ENCODE measurements at places on chromosomes 5 and 9. TPM values are rescaled to one million over a fixed set of nuclear protein-coding genes. Genes with fewer than 3 reads are reported as not detected.

DNA sequence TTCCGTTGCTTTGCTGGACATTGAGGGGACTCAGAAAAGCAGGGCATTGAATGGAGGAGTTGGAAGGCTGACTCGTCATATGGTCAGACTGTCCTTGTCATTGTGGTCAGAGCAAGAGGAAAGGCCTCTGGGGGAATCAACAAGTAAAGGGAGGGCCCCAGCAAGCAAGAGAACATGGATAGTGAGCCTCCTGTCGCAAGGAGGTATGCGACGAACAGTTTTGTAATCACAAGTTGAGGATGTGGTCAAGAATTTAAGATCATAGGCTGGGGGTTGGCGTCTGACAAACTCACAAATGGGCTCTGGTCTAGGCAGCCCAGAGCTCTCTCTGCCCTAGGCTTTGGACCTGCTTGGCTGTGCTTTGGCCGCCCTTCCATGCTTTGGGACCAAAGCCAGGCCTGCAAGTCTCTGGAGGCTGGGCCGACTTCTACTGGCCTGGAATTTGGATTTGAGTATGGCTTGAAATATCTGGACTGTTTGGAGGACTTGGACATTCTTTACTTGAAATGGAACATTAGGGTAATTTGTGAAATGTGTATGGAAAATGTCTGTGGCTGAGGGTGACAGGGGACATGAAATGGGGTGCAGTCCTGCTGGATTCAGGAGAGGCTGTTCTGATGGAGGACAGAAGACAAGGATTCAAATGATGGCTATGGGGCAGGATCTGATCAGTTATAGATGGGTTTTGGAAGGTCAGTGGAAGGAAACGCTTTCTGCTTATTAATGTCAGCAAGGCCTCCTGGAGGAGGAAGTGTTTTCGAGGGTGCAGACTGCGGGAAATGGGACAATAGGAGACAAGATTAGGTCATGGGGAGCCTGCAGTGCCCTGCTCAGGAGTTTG, 19.2 kb upstream of the NDST1 start:
- peak overlapping the region; percentile 81 for H3K4me3 ChIP-seq
- H3K36me3 ChIP-seq = peaks cover 2% of the 10 kb centered on the region
- peaks cover 74% of the 10 kb centered on the region for H3K4me1 ChIP-seq
- peak overlapping the region; percentile 83 for H3K27ac ChIP-seq
- DNase-seq = no peak

DNA sequence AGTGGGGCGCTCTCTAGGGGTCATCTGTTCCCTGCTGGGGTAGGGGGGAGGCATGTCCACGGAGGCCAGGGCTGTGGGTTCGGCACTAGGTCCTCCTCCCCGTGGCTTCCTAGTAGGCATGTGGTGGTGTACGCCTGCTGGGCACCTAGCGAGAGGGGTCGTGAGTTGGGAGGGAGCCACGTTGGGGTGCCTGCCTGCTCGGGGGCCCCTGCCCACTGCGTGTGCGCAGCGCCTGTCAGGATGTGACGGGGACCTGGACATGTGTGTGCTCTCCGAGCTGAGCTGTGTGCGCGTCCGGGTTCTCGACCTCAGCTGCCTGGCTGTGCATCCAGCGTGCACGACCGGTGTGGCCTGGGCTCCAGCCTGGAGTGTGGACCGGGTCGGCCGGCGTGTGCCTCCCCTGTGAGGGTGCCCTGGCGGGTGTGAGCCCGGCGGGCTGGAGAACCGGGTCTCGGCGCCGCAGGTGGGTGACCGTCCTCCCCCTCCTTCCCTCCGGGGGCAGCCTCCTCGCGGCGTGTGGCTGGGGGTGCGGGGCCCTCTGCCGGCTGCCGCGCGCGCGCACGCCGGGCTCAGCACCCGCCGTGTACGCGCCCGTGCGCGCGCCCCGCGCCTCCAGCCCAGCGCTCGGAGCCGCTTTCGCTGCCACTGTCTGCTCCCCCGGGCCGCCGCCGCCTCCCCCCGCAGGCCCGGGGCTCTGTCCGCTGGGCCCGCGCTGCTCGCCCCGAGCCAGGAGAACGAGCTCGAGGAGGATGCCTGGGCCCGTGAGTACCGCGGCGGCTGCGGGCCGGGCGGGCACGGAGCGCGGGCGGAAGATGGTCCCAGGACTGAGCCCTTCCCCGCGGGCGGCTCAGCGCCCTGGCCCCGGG, at the start of gene PRR7:
PRR7 (plus strand) TSS at position 615 of the 866 bp plus-strand sequence. CDS start 8,254 bp downstream, outside the sequence.
- DNase-seq = peak; percentile 94
- H3K4me1 ChIP-seq = peaks cover 21% of the 10 kb centered on the region
- peak within 1 kb of the TSS; percentile 80 for H3K27ac ChIP-seq
- peaks cover 4% of the 10 kb centered on the region for H3K36me3 ChIP-seq
- peak within 1 kb of the TSS; percentile 64 for H3K4me3 ChIP-seq
- no peaks in the 10 kb centered on the region for H3K27me3 ChIP-seq

DNA sequence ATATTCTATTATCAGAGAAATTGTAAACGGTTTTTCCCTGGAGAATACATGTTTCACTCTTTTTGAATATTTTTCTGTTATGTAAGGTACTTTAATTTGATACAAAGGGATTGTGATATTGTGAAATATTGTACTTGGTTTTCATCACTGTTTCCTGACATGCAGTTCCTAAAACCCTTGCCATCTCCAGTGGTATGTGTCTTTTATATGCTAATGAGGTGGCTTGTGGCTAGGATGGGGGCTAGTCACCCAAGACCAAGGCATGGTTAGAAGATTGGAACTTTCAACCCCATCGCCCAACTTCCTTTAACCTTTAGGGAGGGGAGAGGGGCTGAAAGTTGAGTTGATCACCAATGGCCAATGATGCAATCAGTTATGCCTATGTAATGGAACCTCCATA, 160.6 kb downstream of the TAF11L14 start:
- no peak overlapping the region for H3K27ac ChIP-seq
- no peak for DNase-seq
- no peaks in the 10 kb centered on the region for H3K4me1 ChIP-seq
- H3K4me3 ChIP-seq = no peak overlapping the region
- H3K27me3 ChIP-seq = no peaks in the 10 kb centered on the region

- no peak overlapping the region for H3K4me3 ChIP-seq
- H3K36me3 ChIP-seq = no peaks in the 10 kb centered on the region
- H3K27me3 ChIP-seq = no peaks in the 10 kb centered on the region
- H3K4me1 ChIP-seq = peaks cover 21% of the 10 kb centered on the region
- peak overlapping the region; percentile 67 for H3K27ac ChIP-seq
- no peak for DNase-seq
Measured at GRCh38 chr9:70553707-70554673, 139.5 kb upstream of the KLF9 start.

DNA sequence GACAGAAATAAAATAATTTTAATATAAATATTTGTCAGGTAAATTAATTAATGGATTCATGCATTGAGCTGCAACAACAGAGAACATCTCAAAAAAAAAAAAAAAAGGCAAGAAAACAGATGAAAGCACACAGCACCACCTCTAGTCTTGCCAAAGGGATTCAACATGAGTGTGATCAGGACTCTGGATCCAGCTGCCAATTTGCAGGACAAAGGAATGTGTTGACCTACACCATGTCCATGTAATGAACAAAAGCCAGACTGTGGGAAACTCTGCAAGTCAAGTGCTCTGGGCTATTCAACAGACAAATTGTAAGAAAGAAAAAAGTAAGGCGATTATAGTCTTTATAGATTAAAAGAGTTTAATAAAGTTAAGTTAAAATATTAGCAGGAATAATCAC, 769.3 kb downstream of the TLR4 start:
- no peaks in the 10 kb centered on the region for H3K36me3 ChIP-seq
- no peak for DNase-seq
- no peak overlapping the region for H3K27ac ChIP-seq

ZNG1C gene
- total RNA-seq = 28.4 TPM

DNA sequence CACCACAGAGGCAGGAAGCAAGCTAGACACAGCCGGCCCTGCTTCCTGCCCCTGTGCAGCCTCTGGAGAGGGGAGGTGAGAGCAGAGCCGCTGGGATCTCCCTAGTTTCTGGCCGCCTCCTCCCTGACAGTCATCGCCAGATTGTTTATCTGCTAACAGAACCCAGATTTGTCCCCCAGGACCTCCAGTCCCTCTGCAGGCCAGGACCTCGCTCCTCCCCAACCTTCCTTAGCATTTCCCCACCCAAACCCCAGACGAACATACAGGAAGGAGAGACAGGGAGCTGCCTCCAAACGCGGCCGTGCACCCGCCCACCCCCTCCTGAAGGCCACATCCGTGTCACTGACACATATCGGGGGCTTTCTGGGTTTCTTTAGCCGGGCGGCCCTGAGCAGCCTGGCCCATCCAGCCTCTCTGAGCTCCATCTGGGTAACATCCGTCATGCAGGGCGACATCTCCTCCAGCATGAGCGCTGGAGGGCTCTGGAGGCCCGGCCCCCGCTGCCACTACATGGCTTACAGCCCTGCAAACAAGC, 47.5 kb downstream of the DBH start:
- H3K4me3 ChIP-seq = no peak overlapping the region
- DNase-seq = peak; percentile 62
- H3K4me1 ChIP-seq = peaks cover 10% of the 10 kb centered on the region
- peak overlapping the region; percentile 41 for H3K27ac ChIP-seq
- H3K36me3 ChIP-seq = no peaks in the 10 kb centered on the region
- no peaks in the 10 kb centered on the region for H3K27me3 ChIP-seq

GRCh38 chr5:133222040-133222439, 170.2 kb downstream of the HSPA4 start:
- H3K27me3 ChIP-seq = no peaks in the 10 kb centered on the region
- DNase-seq = no peak
- H3K36me3 ChIP-seq = no peaks in the 10 kb centered on the region
- peaks cover 35% of the 10 kb centered on the region for H3K4me1 ChIP-seq
- H3K27ac ChIP-seq = peak overlapping the region; percentile 2
- H3K4me3 ChIP-seq = no peak overlapping the region

DNA sequence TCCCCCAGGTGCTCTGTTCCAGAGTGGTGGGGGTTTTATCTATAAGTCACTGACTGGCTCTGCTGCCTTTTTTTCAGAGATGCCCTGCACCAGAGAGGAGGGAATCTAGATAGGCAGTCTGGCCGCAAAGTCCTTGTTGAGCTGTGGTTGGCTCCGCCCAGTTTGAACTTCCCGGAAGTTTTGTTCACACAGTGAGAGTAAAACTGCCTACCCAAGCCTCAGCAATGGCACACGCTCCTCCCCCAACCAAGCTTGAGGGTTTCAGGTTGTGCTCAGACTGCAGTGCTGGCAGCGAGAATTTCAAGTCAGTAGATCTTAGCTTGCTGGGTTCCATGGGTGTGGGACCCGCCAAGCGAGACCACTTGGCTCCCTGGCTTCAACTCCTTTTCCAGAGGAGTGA, 1428.6 kb downstream of the MAT2B start:
- no peak overlapping the region for H3K27ac ChIP-seq
- H3K4me3 ChIP-seq = no peak overlapping the region
- no peaks in the 10 kb centered on the region for H3K4me1 ChIP-seq
- DNase-seq = no peak
- H3K36me3 ChIP-seq = no peaks in the 10 kb centered on the region

PSAT1 gene
- total RNA-seq = 302 TPM

GRCh38 chr5:124972703-124973102, 226.3 kb upstream of the ZNF608 start:
- no peaks in the 10 kb centered on the region for H3K36me3 ChIP-seq
- DNase-seq = no peak
- H3K27ac ChIP-seq = no peak overlapping the region

DNA sequence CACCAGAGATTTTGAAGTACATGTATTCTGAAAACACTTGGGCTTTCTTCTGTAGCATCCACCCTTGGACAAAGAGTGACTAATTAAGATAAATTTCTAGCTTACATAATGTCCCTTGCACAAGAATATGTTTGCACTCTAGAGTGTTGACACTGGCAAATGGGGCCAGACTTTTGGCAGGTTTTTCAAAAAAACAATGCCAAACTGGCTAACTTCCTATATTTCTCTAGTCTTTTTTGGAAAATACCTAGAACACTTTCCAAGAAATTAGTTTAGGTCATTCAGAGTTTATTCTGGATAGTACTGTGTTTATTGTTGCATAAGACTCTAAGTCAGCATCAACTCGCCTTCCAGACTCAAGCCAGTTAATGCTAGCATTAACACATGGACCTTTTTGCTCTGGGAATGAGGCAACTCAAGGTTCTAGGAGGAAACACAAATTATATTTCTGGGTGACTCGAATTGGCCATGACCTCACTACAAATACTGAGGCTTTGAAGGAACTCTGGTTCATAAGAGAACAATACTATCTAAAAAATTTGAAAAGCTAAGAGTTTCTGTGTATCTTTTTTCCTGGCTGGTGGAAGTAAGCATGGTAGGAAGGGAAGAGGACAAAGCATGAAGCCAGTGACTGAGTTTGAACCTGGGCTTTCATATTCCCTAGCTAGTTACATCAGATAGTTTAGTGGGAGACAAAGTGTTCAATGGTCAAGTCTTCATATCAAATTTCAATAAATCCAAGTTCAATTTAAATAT, 101.6 kb downstream of the NREP start:
- H3K27ac ChIP-seq = no peak overlapping the region
- peaks cover 8% of the 10 kb centered on the region for H3K36me3 ChIP-seq
- H3K4me1 ChIP-seq = peaks cover under 1% of the 10 kb centered on the region
- H3K27me3 ChIP-seq = no peaks in the 10 kb centered on the region

- DNase-seq = no peak
- no peak overlapping the region for H3K27ac ChIP-seq
- H3K4me3 ChIP-seq = no peak overlapping the region
Measured at GRCh38 chr9:109250311-109250741, 70.5 kb downstream of the EPB41L4B start.

DNA sequence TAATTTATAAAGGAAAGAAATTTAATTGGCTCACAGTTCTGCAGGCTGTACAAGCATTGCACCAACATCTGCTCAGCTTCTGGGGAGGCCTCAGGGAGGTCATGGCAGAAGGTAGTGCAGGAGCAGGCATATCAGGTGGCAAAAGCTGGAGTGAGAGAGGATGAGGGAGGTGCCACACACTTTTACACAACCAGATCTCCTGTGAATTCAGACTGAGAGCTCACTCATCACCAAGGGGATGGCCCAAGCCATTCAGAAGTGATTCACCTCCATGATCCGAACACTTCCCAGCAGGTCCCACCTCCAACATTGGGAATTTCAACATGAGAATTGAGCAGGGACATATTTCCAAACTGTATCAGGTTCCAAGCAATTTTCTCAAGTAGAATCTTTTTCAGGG, 84.7 kb upstream of the BRINP1 start:
- DNase-seq = no peak
- no peaks in the 10 kb centered on the region for H3K4me1 ChIP-seq
- H3K27me3 ChIP-seq = no peaks in the 10 kb centered on the region
- H3K36me3 ChIP-seq = no peaks in the 10 kb centered on the region
- no peak overlapping the region for H3K27ac ChIP-seq

- H3K27ac ChIP-seq = no peak overlapping the region
- no peak for DNase-seq
- H3K4me3 ChIP-seq = no peak overlapping the region
Measured at GRCh38 chr5:32461441-32462120, 17.0 kb upstream of the ZFR start.

- no peak for DNase-seq
- peaks cover 2% of the 10 kb centered on the region for H3K36me3 ChIP-seq
Measured at GRCh38 chr9:131960851-131961495, 118.7 kb downstream of the MED27 start.

GRCh38 chr5:156405988-156406387, 79.0 kb downstream of the SGCD start:
- no peak overlapping the region for H3K27ac ChIP-seq
- H3K36me3 ChIP-seq = no peaks in the 10 kb centered on the region
- no peaks in the 10 kb centered on the region for H3K27me3 ChIP-seq
- no peak for DNase-seq
